ENCODE measurements at places on chromosomes 5 and 9. TPM values are rescaled to one million over a fixed set of nuclear protein-coding genes. Genes with fewer than 3 reads are reported as not detected.

DNA sequence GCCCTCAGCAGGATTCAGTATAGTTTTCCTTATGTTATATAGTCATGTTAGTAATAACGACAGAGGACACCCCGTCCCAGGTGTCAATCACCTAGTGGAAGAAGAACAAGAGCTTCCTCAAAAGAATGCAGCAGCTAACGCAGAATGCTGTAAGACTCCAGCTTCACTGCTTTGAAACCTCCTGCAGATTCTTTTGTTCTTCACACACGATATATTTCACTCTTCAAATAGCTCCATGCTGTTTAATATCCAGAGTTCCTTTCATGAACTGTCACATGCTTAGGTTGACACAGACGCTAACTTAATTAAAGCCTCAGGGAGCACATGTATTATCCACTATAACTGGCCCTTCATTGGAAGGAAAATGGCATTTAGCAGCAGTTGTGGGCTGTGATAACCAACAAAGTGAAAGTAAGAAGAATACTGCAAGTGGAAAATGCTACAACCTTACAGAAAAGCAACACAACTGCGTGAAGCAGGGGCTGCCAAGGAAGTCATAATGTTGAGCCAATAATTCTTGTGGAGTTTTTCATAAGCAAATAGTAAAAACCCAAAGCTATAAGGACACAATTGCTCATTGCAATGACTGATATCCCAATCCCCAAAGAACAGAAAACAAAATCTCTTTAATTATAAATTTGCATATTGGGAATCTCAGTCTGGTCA is 387.5 kb downstream of the PLK2 start:
- no peak for DNase-seq

DNA sequence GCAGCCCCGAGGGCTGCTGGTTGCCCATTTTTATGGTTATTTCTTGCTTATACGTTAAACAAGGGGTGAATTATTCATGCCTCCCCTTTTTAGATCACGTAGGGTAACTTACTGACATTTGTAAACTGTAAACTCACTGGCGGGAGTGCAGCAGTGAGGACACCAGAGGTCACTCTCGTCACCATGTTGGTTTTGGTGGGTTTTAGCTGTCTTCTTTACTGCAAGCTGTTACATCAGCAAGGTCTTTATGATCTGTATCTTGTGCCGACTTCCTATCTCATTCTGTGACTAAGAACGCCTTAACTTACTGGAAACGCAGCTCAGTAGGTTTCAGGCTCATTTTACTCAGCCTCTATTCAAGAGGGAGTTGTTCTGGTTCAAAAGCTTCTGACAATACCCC is 155.0 kb upstream of the PRDM9 start:
- no peak for DNase-seq

DNA sequence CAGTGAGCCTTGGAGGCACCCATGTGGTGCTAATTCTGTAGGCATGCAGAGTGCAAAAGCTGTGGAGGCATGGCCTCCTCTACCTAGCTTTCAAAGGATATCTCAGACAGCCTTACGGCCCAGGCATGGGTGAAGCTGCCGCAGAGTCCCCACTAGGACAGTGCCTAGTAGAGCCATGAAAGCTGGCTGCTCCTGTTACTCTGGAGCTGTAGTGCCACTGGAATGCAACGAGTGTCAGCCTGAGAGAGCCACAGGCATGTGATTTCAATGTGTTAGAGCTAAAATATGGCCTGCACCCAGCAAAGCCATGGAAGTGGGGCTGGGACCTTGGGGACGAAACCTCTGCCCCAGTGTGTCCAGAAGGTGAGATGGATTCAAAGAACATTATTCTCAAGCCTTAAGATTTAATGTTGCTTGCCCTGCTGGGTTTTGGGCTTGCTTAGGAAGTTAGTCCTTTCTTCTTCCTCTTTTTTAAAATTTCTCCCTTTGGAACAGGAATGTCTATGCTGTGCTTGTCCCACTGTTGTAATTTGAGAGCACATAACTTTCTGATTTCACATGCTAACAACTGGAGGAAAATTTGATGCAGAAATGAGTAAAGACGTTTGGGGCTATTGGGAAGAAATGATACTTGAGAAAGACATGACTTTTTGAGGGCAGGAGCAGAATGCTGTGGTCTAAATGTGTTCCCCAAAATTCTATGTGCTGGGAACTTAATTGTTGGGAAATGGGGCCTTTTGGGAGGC is 298.4 kb downstream of the PSAT1 start:
- DNase-seq: no peak

DNA sequence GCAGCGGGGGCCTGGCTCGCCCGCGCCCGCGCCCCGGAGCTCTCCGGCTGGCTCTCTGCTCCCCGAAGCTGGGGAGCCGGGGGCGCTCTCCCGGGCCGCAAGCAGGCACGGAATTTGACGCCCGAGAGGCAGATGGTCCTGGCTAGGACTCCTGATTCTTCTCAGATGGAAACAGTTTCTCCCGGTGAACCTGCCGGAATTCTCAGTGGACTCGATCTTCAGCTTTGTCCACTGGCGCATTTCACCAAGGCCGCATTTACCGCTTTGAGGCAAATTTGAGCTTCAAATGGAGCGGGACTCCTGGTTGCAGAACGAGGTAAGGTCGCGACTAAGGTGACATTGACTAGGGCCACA is 305.7 kb upstream of the KCNN2 start:
- DNase-seq: no peak

DNA sequence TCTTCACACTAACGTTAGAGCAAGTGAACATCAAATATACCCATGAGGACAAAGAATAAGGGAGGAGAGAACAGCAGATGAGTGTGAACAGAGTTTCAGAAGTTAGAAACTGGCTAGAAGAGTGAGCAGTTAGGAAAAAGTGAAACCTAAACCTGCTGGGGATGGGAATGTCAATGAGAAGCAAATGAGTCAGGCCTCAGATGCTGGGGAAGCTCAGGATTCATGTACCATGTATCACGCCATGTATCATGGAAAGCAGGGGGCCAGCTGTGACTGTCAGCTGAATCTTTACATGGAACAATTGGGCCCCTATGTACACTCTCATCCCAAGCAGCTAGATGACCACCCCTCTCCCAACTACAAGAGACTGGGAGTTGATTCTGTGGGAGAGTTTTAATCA is 16.2 kb downstream of the GDF9 start:
- DNase-seq: no peak

DNA sequence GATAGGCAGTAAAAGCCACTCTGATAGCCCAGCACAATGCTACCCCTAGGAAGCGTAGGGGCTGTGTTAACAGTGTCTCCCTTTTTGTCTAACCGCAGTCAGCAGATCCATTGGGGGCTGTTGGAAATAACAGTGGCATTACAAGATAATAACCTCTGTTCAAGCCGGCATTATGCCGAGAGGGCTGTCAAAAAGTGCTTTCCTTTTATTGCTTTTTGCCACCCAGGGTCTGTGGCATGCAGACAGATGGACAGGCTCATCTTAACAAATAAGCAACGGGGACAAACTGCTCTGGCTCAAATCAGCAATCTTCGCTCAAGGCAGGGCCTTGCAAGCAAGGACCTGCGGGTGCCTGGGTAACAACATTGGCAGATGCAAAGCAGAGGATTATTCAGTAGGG is 123.3 kb downstream of the TLR4 start:
- no peak for DNase-seq

- DNase-seq: no peak
Observed at GRCh38 chr5:150142185-150142958, 13.3 kb downstream of the PDGFRB start.

DNA sequence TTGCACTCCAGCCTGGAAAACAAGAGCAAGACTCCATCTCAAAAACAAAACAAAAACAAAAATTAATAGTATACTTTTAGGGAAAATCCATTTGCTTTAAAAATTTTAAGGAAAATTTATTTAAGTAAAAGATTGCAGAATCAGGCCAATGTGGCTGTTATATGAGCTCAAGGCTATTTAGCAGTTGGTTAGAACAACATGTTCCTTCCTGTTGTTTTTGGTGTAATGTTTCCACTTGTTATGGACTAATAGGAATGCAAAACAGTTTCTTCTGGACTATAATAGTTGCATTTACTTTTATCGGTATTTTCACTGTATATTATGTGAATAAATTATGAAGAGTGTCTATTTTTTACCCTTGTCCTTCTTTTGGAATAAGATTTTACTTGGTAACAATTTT is 3.0 kb upstream of the CDC42SE2 start:
- DNase-seq: no peak

The FOXD4 gene
- 0.91 TPM for total RNA-seq

The RNF208 gene
- 7.2 TPM for total RNA-seq

The CLTA gene
- 189 TPM for total RNA-seq

Data from lower leg skin (tissue), 4 donors.